Stimulated activated CD4-positive, alpha-beta T cell treated with anti-CD3 and anti-CD28 coated beads, Interleukin-15, amount 100 ng/mL, for 1 hour (primary cell): ENCODE measurements at places on chromosomes 7 and 10.

GRCh38 chr7:53358269-53358668 lies 322.8 kb downstream of the POM121L12 start:
- no peak for DNase-seq

GRCh38 chr7:1043552-1044188 lies 676 bp upstream of the GPR146 start:
- no peak for DNase-seq

DNA sequence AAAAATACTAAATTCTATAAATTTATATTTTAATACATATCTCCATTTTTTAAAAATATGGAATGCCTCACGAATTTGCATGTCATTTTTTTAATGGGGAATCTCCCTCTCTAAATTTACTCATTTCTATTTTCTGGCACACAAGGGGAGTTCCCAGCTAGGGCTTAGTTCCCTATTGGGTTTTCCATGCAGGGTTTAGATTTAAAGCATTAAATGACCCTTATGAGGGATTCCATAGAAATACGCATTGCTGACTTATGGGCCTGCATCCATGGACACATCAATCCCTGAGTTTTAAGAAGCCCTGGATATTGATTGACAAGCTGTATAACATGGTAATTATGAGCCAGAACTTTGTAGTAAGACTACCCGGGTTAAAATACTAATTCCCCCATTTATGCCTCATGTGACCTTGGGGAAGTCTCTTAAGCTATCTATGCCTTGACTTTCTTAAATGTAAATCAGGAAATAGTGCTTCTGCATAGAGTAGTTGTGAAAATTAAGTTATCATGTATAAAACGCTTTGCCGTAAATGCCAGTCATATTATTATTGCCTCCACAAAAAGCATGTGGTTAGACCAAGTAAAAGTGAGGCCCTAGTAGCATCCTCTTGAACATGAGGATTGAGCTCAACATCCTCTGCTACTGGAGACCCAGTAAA lies 78.8 kb upstream of the ANKRD1 start:
- DNase-seq, result no peak

DNA sequence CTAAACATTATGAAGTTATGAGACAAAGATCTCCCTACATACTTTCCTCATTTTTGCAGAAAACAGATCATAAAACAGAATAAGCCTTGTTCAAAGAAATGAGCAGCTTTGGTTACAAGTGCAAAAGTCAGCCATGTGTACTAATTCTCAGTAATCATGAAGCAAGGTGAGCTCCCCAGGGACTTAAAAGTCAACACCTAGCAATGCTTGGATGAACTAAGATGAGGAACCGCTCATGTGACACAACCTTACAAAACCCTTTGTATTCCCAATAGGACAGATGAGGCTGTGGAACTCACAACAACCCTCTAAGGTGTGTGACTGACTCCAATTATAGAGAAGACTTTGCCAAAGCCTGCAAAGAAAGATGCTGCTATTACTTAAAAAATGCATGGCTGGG lies 154.5 kb downstream of the SLC25A13 start:
- DNase-seq, result no peak

DNA sequence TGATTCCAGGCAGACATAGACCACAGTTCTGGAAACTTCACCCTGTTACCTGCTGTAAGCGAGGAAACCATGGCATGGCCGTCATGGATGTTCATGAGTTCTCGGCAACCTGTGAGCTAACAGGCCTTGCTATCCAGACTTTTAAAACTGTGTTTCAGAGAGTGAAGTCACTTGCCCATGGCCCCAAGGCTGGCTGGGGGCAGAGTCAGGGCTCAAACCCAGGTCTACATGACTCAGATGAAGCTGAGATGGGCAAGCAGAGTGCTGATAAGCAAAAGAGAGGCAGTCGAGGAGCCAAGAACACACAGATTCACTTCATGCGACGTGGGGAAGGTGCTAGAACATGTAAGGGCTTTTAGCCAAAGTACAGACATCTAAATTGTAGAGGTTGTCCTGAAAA lies 31.5 kb downstream of the C10orf53 start:
- DNase-seq, result no peak

DNA sequence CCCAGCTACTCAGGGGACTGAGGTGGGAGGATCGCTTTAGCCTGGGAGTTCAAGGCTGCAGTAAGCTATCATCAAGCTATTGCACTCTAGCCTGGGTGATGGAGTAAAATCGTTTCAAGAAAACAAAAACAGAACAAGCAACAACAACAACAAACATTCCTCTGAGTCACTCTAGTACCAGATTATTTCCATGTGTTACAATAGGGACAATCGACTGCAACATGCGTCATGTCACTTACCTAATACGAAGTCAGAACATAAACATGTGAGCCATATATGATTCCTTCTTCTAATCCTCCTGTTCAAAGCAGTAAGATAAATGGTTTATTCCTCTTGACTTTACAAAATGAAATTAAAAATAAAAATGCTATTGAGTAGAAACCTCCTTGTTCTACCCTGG lies 57.3 kb downstream of the ZNF438 start:
- DNase-seq, result no peak

DNA sequence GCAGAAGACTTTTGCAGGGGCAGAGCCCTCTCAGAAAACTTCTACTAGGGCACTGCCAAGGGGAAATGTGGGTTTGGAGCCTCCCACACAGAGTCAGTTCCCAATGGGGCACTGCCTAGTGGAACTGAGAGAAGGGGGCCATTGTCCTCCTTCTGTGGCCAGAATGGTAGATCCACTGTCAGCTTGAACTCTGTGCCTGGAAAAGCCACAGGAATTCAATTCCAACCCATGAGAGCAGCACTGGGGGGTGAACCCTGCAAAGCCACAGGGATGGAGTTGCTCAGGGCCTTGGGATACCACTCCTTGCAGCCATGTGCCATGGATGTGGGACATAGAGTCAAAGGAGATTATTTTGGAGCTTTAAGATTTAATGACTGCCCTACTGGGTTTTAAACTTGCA lies 262.2 kb upstream of the SEMA3C start:
- no peak for DNase-seq

GRCh38 chr7:84081973-84082522 lies 112.5 kb downstream of the SEMA3A start:
- no peak for DNase-seq

GRCh38 chr10:113867904-113868303 lies 13.4 kb downstream of the NHLRC2 start:
- DNase-seq, result no peak

- DNase-seq, result no peak
These were observed 7.0 kb downstream of the MRPL43 start for GRCh38 chr10:100980311-100980710.

DNA sequence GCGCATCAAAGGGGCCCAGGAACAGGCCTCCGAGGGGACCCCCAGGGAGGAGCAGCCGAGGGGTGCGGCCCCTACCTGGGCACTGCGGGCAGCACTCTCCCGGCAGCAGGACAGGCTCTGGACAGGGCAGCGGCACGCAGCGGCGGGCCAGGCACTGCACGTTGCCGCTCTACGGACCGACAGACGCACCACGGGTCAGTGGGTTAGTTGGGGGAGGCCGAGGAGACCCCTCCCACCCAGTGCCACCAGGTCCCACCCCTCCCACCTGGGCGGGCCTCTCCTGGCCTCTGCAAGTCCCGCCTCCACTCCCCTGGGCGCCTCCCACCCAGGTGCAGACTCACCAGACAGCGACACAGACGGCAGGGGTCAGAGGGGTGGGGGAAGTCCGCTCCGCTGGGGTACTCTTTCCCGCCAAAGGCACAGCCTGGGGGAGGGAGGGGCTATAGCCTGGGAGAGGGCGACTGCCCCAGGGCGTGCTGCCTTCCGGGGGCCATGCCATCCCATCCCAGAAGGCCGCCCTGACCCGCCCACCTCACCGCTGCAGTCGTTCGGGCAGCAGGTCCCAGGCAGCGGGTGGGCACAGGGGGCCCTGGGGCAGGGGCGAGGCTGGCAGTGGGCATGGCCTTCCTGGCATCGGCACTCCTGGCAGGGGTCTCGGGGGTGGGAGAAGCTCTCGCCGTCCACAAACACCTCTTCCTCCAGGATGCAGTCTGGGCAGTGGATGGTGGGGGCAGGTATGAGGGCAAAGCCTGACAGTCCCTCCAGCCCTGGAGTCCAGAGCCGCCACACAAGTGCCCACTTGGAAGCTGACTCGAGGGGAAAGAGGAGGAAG lies 19.2 kb downstream of the KCP start:
- no peak for DNase-seq

- DNase-seq, result no peak
These were observed 8.0 kb upstream of the SMARCD3 start for GRCh38 chr7:151256410-151257045.
